ENCODE measurements at places on chromosomes 7 and 10.

DNA sequence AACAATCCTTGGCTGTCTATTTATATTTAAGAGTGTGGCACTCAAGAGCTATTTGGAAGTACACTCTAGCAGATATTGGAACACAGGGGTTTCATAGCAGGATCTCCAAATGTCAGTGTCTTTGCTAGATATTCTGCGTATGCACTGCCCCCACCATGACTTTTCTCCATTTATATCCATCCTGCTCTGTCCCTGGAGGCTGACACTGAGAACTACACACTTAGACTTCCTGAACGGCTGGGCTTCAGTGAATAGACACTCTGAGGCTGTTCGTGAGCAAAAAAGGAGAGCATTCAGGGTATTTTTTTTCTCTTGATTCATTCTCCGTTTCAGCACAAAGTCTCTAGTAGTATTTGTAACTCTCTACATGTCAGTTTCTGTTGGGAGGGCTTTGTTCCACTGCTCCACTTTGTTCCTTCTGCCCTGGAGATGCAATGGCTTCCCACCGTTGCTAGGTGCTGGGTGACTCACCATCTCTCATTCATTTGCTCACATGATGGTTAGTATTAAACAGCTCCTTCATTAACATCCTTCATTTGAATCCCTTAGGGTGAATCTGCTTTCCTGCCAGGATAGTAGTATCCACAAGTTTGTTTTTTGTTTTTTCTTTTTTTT lies 155.9 kb upstream of the SLC13A1 start:
- DNase-seq: peak; percentile 10

DNA sequence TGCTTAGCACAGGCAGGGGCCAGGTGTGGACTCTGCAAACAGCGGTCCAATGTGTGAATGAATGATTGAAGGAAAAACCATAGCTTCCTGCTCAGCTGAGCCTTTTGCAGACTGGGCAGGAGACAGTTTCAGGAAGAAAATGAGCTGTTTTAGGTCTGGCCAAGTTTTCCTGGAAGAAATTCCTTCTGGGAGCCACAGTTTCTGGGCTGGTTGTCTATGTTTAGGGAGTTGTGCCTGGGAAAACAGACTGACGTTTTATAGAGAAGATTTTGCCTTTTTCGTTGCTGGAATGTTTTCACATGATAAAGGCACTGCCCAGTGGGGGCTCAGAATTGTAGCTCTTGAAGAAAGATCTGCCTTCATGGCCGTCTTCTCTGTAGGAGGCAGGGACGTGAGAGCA lies 255.1 kb downstream of the CCSER2 start:
- DNase-seq: no peak

DNA sequence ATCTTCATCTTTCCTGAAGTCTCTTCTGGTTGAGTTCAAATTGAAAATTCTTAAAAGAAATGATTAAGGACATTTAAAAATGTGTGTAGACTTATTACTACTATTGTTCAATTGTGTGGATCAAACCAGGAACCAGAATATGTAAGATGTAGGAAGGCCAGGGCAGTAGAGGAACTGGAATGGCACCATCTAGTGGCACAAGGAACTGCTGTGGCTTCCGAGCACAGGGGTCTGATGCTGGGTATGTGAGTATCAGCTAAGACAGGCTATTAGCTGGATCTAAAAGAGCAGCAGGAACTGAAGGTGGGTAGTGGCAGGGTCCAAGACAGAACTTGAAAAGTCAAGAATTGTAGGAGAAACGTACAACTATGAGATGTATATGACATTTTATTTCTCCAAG lies 247.3 kb downstream of the SEMA3A start:
- peak; percentile 10 for DNase-seq

- peak; percentile 29 for DNase-seq
Measured at GRCh38 chr10:119104654-119105015, 722 bp downstream of the DENND10 start.

GRCh38 chr7:12524794-12525386 lies 45.6 kb upstream of the SCIN start:
- DNase-seq: no peak

DNA sequence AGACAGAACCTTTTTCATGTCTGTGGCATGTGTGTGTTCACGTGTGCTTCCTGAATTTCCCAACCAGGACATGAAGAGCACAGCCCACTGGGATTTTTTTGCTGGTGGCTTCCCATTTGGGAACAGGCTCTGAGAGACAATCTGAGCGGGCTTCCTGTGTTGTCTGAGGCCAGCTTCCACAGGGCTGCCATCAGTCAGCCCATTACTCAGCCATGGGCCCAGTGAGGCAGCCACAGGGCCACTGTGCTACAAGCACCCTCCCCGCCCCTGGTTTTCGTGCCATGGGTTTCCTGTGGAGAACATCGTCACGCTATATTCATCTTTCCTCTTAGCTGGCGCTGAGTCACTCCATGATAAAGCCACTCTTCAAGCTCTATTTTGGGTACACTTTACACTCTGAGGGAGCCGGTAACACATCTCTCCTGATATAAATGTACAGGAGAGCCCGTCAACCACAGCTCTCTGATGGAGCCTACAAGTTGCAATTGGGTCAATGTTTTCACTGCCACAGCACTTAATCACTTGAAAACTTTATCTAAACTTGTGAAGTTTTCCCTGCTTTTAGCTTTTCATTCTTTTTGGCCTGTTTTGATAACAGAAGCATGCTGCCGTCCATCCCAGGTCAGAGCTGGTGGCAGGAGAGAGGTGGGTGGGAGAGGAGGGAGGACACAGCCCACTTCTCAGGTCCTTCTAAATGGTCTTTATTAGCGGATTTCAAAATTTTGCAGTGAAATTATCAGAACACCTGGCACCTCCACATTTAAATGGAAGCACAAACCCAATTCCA lies 96.9 kb downstream of the HIPK2 start:
- no peak for DNase-seq

GRCh38 chr7:44762300-44762699 lies 13.7 kb downstream of the ZMIZ2 start:
- DNase-seq: no peak

- DNase-seq: no peak
Measured at GRCh38 chr7:5694912-5695726, 86.3 kb downstream of the RNF216 start.

DNA sequence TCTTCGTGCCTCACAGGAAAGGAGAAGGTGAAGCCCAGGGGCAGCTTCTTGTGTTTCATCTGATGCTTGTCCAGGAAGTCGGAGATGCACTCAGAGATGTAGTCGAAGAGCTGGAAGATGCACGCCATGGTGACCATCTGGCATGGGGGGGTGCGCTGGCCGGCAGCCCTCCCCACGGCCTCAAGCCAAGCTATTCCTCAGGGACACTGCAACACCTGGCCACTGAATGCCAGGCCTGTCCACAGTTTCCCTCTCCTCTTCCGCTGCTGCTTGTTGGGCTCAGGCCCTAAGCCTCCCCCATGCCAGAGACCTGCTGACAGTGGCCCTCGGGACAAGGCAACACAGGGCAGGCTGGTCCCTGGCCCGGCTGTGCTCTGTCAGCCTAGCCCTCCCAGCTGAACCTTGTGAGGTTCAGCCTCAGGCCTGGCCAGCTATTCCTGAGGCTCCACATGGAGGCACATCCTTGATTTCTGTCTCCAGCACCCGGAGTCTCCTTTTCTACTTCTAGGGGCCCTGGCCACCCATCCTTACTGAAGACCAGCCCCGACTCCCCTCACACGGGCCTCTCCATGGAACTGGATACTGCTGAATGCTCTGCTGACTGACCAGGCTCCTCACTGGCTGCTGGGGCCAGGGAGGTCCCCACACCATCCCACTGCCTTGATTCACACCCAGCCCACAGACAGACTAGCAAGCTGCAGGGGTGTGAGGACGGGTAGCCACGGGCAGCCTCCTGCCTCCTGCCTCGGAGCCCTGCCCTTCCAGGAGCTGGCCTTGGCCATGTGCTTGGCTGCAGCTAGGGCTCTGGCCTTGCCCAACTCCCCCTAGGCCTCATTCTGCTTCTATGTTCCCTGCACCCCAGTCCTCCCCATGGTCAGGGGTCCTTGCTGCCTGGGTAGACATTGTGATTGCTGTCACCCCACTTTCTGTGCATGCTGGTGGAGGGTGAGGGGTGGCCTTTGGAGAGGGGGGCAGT lies 10.1 kb upstream of the MYL7 start:
- no peak for DNase-seq

DNA sequence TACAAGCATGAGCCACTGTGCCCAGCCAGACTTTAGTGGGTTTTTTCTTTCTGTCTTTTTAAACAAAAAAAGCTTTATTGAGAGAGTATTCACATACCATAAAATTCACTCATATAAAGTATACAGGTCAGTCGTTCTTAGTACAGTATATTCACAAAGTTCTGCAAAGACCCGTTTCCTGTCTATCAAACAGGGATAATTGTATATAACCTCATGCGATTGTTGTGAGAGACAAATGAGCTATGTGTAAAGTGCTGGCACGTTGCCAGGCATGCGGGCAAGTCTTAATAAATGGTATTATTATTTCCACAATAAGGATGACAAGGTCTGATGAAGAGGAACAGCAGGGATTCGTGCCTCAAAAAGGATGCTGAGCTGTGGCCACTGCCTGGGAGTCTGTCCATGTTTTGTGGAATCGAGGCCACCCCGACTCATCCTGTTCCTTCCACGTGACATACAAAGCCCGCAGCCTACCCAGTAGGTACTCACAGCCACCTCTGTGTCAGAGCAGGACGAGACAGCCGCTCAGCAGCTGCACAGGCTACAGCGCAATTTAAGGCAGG lies 51.6 kb downstream of the SMKR1 start:
- DNase-seq: no peak

GRCh38 chr10:119313644-119314043 lies 106.3 kb downstream of the GRK5 start:
- DNase-seq: no peak

DNA sequence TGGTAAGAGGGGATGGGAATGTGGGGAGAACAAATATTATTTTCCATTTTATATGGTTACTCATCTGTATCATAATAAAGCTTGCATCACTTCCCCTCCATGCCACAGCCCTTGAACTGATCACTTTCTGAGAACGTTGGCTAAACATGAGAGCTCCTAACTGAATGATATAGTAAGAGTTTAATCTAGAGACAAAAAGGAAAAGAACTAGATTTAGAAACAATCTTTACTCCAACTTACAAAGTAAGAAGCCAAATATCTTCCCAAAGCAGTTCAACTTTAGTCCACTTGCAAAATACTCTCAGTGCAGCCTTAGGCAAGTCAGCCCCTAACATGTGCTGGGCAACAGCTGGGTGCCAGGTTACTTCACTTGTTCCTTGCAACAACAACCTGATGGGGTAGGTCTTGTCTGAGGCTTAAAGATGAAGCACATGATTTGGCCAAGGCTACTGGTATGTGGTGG lies 20.3 kb downstream of the SMURF1 start:
- no peak for DNase-seq

- no peak for DNase-seq
Measured at GRCh38 chr7:127214956-127215718, 37.6 kb downstream of the GRM8 start.

GRCh38 chr10:15369256-15370211 lies 1.6 kb downstream of the FAM171A1 start:
- peak; percentile 55 for DNase-seq

GRCh38 chr7:39667341-39667923 lies 44.1 kb downstream of the RALA start:
- no peak for DNase-seq

- DNase-seq: no peak
Measured at GRCh38 chr10:46328853-46329689, 42.3 kb downstream of the ANTXRL start.

DNA sequence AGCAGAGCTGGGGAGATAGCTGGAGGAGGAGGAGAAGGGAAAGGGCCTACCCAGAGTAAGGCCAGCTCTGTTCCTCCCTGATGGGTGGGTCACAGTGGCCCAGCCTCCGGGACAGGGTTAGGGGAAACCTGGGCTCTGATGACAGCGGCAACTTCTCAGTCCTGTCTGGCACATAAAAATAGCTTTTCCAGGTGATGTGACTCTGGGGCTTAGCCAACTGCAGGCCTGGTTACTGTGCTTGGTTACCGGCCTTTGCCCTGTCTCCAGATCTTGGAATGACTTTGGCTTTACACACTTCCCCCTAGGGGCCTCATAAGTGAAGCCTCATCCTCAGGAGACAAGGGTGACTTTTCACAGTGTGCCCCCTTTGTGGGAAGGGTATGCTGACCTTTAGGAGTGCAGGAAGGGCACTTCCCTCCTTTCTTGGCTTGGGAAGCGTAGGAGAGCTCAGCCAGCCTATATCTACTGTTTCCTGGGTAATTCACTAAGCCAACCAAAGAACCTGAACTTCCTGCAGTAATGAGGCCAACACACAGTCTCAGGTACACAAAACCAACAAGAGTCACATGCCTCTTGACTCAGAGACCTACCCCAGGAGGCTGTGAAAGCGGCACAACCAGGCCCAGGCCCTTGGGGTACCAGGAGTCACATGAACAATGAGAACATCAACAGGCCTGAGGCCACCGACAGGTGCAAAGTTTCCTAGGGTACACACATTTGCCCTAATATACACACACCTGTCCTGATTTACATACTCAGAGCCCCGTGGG lies 11.7 kb upstream of the HILPDA start:
- no peak for DNase-seq

GRCh38 chr7:499853-500485 lies 19.7 kb downstream of the PDGFA start:
- DNase-seq: no peak

DNA sequence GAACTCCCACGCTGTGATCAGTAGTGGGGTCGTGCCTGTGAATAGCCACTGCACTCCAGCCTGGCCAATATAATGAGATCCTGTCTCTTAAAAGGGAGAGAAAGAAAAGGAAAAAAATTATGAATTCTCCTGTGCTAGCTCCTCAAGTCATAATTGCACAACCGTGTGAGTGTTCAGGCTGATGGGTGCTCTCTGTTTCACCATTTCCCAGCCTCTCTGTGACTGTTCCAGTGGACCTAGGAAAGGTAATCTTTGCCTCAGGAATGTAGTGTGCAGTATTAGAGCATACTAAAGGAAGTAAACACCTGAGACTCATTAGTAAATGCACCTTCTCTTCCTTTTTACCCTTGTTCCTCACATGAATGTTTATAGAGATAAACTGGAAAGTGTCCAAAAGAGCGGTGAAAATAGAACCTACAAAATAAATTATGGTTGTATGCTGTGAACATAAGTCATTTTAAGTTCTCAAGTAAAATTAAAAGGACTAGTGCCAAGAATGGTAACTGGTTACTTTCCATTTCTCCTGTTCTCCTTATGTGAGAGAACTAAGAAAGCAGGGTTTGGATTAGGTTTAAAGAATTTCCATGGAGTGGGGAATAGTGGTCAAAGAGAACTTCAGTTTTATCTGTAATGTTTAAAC lies 42.7 kb downstream of the INPP5F start:
- no peak for DNase-seq

DNA sequence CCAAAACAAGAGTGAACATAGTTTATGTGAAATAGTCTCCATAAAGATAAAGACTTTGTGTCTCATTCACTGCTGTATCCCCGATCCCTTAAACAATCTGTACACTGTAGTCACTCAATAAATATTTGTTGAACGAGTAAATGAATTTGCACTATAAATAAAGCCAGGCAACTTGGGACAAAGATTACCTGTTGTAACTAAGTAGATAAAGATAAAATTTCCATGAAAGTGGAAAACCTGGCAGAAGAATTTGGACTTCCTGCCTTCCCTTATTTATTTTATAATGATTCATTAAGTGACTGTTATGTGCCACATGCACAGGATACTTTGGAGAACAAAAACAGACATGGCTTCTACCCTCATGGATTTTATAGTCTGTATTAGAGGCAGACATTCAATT lies 277.7 kb upstream of the KAT6B start:
- DNase-seq: no peak

- DNase-seq: no peak
Measured at GRCh38 chr7:16205466-16205865, 215.9 kb downstream of the CRPPA start.
